ENCODE measurements at places on chromosomes 12 and 14.

DNA sequence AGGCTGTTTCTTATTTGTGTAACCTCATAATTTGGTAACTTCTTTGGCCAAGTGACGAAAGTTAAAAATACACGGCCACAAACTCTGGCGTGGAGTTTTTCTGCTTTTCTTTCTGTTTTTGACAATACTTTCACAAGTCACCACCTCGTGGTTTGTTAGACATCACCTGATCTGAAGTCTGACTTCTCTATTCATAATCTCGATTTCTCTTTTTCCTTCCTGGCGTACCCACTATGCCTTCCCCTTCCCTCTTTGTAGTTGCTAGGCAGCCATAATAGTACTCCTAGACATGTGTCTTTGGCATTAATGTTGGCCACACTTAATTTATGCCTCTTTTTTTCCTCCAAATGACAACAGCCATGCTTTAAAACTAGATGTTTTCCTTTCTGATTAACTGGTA lies 97.6 kb downstream of the POLR3B start:
- no peak for DNase-seq

DNA sequence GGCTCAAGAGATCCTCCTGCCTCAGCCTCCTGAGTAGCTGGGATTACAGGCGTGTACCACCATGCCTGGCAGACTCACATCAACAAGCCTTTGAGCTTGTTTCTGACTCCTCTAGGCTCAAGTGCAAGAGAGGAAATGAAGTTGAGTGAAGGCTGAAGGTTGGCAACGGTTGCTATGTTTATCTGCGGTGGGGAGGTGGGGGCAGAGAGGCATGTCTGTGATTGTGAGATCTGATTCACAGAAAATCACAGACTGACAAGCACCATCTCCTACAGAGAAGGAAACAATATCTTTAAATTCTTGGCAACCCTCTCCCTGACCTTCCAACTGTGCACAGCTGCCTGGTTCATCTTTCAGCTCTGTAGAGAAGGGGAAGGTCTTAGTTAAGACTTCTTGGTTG lies 22.1 kb upstream of the NINJ2 start:
- peak; percentile 77 for DNase-seq

- DNase-seq: no peak
These were observed 179.6 kb upstream of the RPH3A start for GRCh38 chr12:112611908-112612307.

DNA sequence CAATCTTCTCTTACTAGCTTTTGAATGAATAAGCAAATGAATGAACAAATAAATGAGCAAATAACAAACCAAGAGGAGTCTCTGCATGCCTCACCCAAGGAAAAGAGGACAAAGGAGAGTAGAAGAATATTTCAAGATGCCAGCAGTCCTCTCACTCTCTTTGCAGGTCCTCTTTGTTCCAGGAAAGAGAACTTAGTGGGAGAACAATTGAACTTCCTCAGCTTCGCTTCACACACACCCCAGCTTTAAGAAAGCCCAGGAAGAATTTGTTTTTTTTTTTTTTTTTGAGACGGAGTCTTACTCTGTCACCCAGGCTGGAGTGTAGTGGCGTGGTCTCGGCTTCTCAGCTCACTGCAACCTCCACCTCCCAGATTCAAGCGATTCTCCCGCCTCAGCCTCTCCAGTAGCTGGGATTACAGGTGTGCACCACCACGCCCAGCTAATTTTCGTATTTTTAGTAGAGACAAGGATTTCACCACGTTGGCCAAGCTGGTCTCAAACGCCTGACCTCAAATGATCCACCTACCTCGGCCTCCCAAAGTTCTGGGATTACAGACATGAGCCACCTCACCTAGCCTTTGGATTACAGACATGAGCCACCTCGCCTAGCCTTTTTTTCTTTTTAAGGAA lies 20.4 kb downstream of the KRT18 start:
- DNase-seq: no peak

GRCh38 chr12:508145-508544 lies 48.4 kb downstream of the B4GALNT3 start:
- DNase-seq: no peak

DNA sequence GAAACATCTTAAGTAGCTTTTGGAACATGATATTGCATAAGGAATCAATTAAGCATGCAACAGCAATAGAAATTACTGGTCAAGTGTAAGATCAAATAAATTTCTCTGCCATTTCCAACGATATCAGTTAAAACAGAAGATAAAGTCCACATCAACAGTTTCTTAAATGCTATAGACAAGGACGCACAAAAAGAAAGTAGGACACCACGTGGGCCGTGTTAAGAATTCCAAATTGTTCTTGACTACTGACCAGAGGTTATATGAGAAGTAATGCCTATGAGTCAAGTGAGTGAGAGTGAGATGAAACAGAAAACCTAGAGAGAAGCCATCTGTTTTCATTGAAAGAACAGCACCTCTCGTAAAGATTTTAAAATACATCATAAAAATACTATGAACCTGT lies 318.2 kb downstream of the TMEM117 start:
- no peak for DNase-seq

GRCh38 chr14:104876251-104876699 lies 11.2 kb downstream of the CEP170B start:
- DNase-seq: no peak

All from activated CD8-positive, alpha-beta memory T cell treated with anti-CD3 and anti-CD28 coated beads, Interleukin-2, amount 50 U/mL, for 4 hours (primary cell).